ENCODE measurements at places on chromosomes 12 and 14.

- no peak for DNase-seq
These were observed 7.8 kb downstream of the PPP2R3C start for GRCh38 chr14:35114036-35114435.

DNA sequence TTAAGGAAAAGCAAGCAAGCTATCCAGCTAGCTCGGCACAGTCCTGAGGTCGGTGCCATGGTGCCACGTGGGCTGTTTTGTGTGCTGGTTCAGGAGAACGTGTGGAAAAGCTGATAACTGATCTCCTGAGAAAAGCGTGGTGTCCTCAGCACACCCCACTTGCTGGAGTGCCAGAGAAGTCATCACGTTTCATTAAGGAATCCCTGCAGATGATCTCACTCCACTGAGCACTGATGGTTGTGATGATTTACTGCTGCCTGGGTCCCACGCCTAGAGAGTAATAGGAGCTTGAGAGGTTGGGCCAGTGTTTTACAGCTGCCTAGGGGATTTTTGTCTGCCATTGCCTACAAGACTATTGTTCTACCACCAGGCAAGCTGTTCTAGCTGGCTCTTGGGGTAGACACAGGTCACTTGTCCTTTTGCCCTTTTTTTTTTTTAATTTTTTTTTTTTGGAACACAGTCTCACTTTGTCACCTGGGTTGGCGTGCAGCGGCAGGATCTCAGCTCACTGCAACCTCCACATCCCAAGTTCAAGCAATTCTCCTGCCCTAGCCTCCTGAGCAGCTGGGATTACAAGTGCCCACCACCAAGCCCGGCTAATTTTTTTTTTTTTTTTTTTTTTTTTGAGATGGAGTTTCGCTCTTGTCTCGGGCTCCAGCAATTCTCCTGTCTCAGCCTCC lies 42.3 kb upstream of the EVL start:
- peak; percentile 52 for DNase-seq

DNA sequence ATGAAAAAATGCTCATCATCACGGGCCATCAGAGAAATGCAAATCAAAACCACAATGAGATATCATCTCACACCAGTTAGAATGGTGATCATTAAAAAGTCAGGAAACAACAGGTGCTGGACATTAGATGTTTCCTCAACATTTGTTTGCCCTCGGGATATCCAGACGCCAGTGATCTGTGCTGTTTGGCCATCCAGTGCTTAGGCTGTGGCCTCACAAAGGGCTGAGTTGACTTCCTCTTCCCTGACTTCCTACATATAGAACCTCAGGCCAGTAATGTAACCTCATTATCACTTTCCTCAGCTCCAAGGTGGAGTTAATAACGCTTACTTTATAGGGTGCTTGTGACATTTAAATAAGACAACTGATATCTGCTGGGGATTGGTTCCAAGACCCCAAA lies 51.8 kb downstream of the SLC15A5 start:
- no peak for DNase-seq

GRCh38 chr12:69553628-69554248 lies 31.5 kb upstream of the CCT2 start:
- DNase-seq: peak; percentile 34

- DNase-seq: no peak
These were observed 384.9 kb upstream of the FOXG1 start for GRCh38 chr14:28381656-28382055.

GRCh38 chr14:87000081-87000480 lies 992.9 kb downstream of the GALC start:
- DNase-seq: no peak

- DNase-seq: no peak
These were observed 7.5 kb downstream of the KLRF2 start for GRCh38 chr12:9888665-9889273.

DNA sequence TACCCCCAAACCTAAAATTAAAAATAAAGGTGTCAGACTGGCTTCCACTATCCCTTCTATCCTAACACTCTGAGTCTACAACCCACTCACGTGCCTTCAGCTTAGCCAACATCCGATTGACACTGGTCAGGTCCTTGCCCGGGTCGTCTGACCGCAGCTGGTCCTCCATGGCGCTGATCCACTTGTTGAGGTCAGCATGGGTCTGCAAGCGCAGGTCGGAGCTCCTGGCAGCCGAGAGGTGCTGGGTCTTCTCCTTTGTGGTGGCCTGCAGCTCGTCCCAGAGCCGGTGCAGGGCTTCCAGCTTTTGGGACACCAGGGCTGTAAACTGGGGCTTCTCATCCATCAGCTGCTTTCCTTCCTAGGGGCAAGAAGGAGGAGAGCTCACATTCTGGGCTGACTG lies 78.0 kb downstream of the PLEKHG3 start:
- DNase-seq: no peak

All from right renal cortex interstitium (tissue), 3 donors.